H4 (cell line): ENCODE measurements at places on chromosomes 1 and 21. TPM values are rescaled to one million over a fixed set of nuclear protein-coding genes. Genes with fewer than 3 reads are reported as not detected.

GRCh38 chr1:72137656-72138055 is 144.7 kb downstream of the NEGR1 start:
- no peak for DNase-seq

DNA sequence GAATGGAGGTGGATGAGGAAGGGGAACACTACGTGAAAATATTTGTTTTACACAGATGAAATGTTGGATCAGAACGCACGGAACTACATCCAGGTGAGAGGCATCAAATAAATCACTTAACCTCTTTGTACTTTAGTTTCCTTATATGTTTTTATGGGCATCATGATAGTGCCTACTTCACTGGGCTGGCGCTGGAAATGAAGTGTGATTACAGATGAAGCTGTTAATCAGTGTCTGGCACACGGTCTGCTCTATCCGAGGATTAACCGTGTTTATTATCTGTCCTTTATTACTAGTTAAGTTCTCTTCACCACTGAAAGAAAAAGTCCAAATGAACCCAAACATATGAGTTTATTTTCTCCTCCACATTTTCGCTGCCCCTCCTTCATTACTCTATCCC is 96.0 kb upstream of the TRABD2B start:
- no peak for DNase-seq

Gene SPRR4
- not detected in 2 replicates for total RNA-seq

Gene LCE1F
- not detected in 2 replicates for total RNA-seq

- no peak for DNase-seq
These were observed 60.4 kb downstream of the ARHGEF10L start for GRCh38 chr1:17599954-17600300.

DNA sequence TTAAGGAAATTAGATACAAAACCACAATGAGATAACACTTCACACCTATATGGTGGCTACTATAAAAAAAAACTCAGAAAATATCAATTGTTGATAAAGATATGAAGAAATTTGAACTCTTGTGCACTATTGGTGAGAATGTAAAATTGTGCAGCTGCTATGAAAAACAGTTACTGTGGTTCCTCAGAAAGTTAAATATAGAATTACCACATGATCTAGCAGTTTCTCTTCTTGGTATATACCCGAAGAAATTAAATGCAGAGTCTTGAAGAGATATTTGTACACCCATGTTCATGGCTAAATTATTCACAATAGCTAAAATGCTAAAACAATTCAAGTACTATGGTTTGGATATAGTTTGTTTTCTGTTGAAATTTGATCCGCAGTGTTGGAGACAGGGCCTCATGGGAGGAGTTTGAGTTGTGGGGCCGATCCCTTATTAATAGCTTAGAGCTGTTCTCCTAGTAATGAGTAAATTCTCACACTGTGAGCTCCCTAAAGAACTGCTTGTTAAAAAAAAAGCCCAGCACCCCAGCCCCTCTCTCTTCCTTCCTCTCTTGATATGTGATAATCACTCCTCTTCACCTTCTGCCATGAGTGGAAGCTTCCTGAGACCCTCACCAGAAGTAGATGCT is 1412.1 kb downstream of the PLA2G4A start:
- DNase-seq, result no peak
